NB4 (cell line): ENCODE measurements at places on chromosomes 4 and X.
A peak's percentile ranks its signal among the peaks of the same experiment; 100 is the strongest.

DNA sequence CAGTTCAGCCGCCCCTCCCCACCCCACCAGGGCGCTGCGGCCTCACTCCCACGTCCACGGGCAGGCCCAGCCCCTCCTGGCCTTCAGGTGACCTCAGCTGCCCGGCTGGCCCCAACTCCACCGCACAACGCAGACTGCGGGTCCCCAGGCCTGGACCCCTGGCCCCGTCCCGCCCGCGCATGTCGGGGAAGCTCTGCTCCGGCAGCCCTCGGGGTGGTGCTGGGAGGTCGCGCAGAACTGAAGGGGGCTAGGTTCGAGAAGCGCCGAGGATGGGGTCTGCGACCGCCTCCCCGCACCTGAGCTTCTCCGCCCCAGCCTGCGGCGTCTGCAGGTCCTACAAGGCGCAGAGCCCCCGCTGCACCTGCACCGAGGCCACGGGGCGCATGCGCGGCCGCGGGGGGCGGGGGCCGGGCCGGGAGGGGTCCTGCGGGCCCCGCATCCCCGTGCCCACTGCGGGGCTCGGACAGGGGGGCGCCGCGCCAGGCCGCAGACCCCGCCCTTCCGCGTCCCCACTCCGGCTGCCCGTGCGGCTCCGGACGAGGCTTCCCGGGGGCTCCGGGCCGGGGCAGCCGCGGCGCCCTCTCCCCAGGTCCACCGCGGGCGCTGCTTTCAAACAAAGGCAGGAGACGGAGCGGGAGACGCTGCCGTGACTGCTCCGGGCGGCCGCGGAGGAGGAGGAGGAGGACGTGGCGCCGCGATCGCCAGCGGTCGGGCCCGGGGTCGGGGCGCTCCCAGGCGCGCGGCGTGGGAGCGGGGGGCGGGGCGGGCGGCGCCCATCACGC, 672 bp upstream of the NAT8L start:
- DNase-seq: peak; percentile 60

DNA sequence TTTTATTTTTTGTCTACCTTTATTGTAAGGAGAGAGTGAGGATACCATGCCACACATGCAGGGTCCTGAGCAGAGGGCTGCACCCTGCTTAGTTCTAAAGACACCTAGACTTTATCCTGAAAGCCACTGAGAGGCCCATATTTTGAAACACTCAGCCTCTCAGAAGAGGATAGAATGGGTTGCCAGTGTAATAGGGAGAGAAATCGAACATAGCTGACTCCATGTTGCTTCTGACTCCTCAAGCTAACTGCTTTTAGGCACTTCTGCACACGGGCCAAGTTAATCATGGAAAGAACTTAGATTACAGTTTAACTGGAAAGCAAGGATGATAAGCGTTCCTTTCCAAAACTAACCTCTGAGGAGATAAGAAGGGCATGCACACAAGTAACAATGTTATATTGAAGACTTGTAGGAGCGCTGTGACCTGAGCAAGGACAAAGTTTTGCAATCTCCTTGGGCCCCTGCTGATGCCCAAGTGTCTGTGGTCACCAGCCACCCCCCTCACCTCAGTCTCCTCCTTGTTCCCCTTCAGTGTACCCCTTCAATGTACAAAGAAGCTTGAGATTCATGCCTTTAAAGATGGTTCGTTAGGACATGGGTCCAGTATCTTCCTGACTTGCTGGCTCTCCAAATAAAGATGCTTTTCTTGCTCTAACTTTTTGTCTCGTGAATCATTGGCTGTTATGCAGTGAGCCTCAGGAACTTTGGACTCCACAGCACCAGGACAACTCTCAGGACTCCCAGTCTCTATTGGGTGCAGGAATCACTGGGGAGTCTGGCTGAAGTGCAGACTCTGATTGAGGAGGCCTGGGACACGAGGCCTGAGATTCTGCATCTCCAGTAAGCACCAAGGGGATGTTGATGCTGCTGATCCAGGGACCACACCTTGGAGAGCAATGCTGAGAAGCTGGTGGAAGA, 25.4 kb upstream of the CD99 start:
- no peak for DNase-seq

DNA sequence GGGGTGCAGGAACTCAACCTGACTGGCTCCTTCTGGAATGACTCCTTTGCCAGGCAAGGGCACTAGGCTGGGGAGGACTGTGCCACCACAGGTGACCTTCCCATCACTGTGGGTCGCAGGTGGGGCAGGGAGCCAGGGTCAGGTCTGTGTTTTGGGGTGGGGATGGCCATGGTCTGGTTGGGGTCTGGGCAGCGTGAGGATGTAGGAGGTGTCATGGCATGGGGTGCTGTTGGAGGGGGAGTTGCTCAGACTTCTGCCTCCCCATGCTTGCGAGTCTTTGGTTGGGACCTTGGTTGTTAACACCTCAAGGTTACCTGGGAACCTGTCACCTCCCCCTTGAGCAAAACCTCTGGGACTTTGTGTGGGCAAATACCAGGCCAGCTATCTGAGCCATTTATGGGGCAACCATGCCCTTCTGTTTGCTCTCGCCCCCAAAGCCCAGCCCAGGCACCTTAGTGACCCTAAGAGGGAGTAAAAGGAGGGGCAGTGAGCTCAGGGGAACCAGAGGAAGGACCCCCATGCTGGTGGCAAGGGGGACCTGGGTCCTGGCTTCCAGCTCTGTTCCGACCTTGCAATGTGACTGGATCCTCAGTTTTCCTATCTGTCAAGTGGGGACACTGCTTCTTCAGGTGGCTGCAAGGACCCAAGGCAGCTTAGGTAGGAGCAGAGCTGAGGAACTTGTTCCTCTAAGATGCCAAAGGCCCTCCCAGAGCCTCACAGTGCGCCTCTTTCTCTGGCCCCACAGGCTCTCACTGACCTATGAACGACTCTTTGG, 2.4 kb upstream of the GDI1 start:
- no peak for DNase-seq

- peak; percentile 12 for DNase-seq
These were observed 26.2 kb downstream of the FBXW7 start for GRCh38 chr4:152509595-152510225.

DNA sequence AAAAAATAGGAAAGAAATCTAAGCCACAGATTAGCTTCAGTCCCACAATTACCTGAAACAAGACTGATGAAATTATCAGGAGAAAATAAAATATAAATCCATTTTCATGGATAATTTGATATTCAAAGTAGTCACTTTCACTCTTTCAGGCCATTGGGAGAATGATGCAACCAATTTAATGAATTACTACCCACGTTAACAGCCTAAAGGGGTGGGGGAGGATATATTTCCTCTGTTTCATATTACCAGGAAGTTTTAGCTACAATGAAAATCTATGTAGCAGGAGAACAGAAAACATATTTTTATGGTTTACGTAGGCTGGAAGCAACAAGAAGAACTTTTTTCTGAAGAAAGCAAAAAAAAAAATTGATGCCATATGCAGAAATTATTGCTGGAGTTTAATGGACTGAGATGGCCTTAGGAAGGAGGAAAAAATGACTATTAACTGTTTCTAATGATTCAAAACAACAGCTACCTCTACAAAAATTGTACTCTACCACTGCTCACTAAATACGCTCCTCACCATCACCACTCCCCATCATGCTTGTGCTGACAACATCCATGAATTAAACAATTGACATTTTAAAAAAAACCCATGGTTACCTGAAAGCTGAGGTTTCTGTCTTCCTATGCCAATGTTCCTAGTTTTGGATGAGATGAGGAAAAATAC, 100.9 kb downstream of the CXXC4 start:
- DNase-seq: no peak

DNA sequence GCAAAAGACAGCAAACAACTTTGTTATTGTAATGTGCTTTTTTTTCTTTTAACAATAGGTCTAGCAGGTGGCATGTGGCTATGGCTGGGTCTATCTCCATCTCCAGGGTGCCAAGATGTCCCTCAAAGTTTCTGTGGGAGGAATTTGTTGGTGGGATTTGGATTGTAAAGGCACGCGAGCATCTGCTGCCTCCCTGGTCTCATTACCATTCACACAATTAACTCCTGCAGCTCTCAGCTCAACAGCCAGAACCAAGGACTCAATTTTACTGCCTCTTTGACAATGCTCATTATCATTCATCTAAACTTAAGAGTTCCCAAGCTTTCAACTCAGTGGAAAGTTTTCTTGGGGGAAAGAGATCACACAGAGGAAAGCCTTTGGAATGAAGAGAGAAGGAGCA, 10.9 kb upstream of the PCDH18 start:
- no peak for DNase-seq

- DNase-seq: no peak
These were observed 70.8 kb downstream of the LUZP4 start for GRCh38 chrX:115360220-115360781.

GRCh38 chrX:20399728-20400414, 133.2 kb upstream of the RPS6KA3 start:
- DNase-seq: no peak

DNA sequence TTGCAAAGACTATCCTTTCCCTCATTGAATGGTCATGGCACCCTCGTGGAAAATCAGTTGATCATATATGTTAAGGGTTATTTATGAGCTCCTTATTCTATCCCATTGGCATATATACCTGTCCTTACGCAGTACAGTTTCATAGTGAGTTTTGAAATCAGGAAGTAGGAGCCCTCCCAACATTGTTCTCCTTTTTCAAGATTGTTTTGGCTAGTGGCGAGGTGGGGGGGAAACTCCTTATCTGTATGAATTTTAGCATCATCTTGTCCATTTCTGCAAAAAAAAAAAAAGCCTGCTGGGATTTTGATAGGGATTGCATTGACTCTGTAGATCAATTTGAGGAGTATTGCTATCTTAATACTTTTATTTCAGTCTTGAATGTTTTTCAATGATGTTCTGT, 2.5 kb upstream of the USP9X start:
- DNase-seq: peak; percentile 65

- no peak for DNase-seq
These were observed 44.8 kb downstream of the ACOX3 start for GRCh38 chr4:8395504-8396296.
